ENCODE measurements at places on chromosomes 3 and 15. TPM values are rescaled to one million over a fixed set of nuclear protein-coding genes. Genes with fewer than 3 reads are reported as not detected.

- DNase-seq, result peak; percentile 57
These were observed 128.3 kb downstream of the ALCAM start for GRCh38 chr3:105495021-105495420.

DNA sequence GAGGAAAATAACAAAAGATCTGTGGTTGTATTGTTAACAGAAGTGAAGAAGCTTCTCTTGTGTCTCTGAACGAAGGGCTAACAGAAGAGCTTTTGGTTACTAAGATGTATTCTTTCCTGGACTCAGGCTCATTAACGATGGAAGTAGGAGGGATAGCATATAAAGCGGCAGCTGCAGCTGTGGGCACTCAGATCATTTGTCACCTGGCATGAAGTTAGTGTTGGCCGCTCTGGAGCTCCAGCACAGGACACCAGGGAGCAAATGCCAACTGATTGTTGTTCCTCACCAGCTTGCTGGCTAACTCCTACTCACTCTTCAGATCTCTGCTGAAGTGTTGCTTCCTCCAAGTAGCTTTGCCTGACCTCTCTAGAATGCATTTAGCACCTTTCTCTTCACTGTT is 15.5 kb upstream of the SLITRK3 start:
- no peak for DNase-seq

DNA sequence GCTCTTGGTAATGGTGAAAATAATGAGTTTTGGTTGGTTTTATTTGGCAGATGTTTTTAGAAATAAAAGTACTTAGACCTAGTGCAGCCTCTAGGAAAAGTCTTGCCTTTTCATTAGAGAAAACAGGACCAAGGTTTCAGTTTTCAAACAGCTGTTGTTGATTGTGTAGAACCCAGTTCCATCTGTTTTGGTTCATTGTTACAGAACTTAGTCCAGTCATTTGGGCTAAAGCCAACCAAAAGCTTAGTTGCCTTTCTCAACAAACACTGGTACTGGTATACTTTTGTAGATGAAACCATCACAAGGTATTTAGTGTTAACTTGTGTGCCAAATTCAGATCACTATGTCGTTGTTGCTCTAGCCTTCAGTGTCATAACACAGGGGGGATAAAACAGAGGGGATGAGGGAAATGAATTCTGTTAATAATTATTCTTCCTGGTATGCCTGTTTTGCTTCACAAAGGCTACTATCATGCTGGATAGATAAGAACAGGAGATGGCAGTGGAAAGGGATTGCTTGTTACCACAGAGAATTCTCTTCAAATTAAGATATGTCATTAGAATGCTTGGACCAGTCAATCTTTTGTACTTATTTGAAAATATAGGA is 12.6 kb upstream of the APH1B start:
- no peak for DNase-seq

DNA sequence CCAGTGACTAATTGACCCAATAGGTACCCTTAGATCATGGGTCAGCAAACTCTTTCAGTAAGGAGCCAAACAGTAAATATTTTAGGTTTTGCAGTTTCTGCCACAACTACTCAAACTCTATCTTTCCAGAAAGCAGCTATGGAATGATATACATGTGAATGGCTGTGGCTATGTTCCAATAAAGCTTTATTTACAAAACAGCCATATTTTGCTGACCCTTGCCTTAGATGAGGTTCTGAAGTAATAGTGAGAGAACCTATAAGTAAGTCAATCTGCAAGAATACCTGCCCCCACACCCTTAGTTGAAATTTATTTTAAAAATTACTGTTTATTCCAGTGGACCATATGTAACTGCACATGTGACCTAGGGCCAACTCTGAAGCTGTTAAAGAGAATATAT is 134.0 kb downstream of the CMSS1 start:
- peak; percentile 24 for DNase-seq

The AHSG gene
- not detected for total RNA-seq

- no peak for DNase-seq
These were observed 140.5 kb upstream of the TPM1 start for GRCh38 chr15:62901909-62902546.

DNA sequence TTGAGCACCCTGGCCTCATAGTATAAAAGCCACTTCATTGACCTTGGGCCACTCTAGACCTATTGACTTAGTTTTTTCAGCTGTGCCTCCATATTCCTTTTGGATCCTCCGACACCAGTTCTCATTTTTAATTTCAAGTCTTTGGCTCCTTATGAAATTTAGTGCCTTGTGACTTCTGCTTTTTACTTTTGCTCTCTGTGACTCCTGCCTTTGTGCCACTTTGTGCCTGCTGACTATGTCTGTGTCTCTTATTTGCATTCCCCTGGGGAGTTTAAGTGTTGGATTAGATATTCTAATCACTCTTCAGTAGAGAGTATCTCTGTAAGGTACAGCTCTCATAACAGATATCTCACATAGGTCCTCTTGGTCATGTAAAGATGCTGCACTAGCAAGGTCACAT is 39.6 kb upstream of the GPR149 start:
- no peak for DNase-seq

DNA sequence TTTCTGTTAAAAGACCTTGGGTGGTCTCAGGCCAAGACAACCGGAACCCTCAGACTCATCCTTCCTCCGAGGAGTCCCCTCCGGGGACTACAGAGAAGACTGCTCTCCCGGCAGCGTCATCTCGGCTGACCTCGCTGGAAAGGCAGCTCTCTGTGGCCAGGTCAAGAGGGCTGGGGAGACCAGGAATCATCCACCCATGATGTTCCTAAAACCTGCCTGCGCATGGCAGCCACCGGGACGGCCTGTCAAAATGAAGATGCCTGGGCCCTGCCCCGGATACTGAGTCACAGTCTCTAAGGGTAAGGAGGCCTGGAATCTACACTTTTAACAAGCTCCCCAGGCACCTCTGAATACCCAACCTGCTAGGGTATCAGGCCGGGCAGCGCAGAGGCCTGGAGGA is 78.6 kb downstream of the RPN1 start:
- DNase-seq, result no peak

The ADAMTS9 gene
- 0.15 TPM for total RNA-seq
